Stimulated activated CD4-positive, alpha-beta T cell treated with anti-CD3 and anti-CD28 coated beads, TNF-alpha, amount 100 ng/mL, for 48 hours (primary cell): ENCODE measurements at places on chromosomes 1 and 21.

DNA sequence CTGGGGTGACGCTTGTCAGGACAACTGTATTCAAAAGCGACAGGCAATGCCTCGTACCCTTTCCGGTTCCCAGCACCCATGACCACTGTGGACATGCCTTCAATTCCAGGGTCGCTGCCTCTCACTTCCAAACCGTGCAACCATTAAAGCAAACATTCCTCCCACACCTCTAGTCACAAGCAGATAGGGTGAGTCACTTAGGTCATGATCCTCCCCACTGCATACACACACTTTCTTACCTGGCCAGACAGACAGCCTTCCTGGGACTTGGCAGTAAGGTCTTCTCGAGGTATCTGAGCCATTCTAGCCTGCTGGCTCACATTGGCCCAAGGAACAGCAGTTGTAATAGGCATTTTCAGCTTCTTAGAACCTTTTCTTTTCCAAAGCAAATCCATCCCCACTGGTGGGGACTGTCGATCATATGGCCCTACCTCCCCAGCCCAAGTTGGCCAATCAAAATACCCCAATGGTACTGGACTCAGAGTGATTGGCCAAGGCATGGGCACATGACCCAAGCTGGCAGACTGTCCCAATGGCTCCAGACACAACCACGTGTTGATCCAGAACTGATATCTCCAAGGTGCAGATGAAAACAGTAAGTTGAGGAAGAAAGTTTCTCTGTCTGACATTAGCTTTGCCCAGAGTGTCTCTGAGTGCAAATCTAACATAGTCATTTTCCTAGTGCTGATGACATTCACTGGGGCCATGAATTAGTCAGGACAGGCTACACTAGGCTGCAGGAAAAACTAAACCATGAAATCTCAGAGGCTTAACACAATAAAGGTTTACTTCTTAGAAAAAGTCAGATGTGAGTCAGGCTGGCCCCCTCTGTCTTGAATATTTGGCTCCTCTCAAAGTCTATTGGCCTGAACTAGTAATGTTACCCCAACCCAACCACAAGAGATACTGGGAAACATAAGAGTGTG, 113.8 kb downstream of the RRAGC start:
- no peak for DNase-seq

- peak; percentile 69 for DNase-seq
Measured at GRCh38 chr1:9280015-9280860, 12.5 kb upstream of the SPSB1 start.

- DNase-seq = no peak
Measured at GRCh38 chr1:168498956-168499687, 44.7 kb downstream of the XCL2 start.

DNA sequence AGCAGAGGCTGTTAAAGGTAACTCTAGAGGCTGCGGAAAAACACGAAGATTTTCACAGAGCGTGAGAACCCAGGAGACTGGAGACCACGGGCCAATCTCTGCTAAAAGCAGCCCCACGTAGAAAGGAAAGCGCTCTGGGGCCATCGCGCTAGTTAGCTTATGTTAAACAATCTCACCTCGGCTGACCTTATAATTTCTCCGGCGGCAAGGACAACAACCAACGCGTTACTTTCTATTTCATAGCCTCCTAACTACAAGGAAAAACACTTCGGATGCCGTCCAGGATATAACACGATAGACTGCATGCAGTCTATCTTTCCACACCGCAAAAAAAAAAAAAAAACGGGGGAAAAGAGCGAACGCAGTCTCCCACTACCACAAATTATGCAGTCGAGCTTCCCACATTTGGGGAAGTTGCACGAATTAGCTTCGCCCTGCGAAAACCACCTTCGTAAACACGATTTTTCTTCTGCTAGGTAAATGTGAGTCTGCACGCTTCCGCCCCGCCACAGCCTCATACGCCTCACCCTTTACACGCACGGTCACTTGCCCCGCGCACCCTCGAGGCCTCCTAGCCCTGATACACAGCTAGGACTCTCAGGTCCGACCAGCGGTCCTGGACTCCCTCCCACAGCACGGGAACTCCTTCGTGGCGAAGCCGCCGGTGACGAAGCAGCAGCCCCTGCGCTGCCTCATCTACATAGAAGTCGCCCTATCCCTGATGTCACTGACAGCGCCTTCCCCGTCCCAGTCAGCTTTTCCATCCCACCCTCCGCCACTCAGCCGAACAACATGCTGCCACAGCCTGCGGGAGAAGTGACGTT, 87.8 kb downstream of the PRKAB2 start:
- peak; percentile 85 for DNase-seq

DNA sequence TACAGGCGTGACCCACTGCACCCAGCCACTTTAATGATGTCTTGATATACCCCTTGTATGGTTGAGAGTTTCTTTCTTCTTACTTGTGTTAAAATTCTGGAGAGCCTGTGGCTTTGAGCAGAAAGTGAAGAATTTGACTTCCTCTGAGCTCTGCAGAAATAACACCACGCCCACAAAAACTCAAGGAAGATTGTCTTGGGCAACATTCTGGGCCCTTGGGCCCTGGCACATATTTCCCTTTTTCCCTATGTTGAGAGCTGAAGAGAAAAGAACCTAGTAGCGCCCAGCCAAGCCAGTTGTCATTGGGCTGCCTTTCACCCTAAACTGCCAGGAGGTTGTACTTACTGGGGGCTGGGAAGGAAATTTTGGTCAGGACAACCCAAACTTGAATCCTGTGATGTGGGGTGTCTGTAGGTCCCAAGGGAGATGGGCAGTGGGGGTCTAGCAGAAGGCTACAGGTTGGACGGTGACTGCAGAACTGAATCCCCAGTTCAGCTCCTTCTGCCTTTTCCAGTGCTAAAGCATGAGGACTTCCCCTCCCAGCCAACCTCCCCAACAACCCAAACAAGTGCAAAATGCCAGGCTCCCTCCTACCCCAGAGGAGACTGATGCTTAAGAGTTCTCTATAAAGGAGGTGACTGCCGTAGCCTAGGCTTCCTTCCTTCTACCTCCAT, 11.7 kb upstream of the SNAPIN start:
- DNase-seq = no peak

DNA sequence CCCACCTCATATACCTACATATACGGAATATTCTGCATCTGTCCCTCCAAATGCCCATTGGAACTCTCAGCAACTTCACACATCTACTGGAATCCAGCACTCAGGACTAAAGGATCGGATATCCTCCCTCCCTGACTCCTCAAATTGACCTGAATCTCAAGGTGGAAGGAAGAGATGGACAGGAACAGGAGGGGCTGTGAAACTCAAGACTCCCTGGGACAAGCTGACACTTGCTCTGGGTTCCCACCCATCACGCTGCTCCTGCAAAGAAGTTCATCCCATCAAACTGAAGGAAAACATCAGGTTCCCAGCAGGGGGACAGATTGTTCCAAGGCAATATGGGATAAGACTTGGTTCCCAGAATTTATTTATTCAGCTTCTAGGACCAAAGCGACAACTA, 30.3 kb upstream of the TIAM1 start:
- no peak for DNase-seq

- no peak for DNase-seq
Measured at GRCh38 chr1:116318897-116319296, 54.1 kb upstream of the ATP1A1 start.

- no peak for DNase-seq
Measured at GRCh38 chr1:243251539-243251938, 3.5 kb downstream of the CEP170 start.

DNA sequence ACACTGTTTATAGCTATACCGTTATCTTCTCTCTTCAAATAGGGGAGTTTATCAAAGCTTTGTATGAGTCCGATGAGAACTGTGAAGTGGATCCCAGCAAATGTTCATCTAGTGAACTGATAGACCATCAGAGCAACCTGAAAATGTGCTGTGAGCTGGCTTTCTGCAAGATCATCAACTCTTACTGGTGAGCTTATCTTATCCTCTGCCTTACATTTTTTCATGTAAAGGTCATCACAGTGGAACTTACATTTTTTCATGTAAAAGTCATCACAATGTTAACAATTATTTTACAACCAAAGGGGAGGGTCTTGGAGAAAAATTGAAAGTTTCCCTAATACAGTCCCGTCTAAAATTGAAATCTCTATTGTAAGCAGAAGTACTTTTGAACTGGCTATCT, 45.2 kb downstream of the CLEC20A start:
- DNase-seq = no peak

DNA sequence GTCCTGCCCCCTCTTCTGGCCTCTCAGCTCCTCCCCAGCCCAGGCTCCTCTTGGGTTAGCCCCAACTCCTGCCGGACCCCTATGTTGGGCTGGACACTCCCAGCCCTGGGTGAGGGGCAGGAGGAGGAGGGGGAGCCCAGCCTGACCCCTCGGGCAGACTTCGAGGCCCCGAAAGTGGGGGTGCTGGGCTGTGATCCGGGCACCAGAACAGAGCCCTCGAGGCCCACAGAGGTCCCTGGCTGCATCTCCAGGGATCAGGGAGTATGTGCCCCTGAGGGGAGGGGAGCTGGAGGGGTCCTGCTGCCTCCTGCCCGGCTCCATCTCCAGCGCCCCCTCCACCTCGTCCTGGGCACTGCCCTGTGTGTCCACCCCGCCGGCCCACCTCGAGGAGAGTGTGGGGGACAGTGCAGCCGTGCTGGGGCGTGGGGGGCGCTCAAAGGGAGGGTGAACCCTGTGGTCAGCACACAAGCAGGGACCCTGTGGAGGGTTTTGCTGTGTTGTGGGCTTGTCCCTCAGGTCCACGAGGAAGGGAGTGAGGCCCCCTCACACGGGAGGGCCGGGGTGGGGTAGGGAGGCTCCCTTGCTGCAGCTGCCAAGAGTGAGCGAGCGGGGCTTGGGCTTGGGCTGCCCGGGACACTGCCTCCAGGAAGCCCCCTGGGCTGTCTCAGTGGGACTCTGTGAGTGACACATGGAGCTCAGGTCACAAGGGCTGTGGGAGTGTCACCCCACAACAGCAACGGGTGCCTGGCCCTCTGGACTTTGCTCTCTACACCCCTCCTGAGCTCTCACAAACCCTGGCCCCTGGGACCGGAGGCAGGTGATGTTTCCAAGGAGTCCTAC, 54.4 kb downstream of the COL18A1 start:
- DNase-seq = no peak

GRCh38 chr1:39238476-39238875, 34.0 kb downstream of the MACF1 start:
- DNase-seq = no peak

- DNase-seq = no peak
Measured at GRCh38 chr1:46301808-46302640, 1.4 kb downstream of the LRRC41 start.

DNA sequence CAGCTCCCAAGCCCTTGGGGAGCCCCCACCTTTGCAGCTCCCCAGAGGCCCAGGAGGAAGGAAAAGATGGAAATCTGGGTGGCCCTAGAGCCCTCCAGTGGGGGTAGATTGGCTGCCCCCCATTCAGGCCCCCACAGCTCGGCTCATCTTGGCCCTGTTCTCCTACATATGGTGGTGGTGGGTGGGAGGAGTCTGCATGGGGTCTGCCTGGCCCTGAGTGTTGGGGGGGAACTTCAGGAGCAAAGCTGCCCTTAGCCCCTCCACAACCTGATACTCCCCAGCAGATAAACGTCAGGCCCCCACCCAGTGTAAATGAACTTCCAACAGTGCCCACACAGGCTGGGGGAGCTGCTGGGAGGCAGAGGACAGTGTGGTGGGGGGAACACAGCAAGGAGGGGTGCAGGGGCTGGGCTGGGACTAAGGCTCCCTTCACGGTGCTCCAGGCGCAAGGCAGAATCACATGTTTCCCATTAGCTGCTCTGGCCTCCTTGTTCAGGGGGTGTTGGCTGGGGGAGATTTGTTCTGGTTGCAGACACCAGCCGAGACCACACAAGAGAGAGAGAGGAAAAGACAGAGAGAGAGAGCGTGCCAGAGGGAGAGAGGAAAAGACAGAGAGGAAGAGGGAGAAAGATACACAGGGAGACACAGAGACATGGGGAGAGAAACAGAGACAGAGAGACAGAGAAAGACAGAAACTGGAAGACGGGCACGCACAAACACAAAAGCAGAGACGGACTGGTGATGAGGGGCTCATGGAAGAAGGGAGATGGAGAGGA, 42.6 kb downstream of the AHDC1 start:
- DNase-seq = no peak
